ENCODE measurements at places on chromosomes 6 and 20.

DNA sequence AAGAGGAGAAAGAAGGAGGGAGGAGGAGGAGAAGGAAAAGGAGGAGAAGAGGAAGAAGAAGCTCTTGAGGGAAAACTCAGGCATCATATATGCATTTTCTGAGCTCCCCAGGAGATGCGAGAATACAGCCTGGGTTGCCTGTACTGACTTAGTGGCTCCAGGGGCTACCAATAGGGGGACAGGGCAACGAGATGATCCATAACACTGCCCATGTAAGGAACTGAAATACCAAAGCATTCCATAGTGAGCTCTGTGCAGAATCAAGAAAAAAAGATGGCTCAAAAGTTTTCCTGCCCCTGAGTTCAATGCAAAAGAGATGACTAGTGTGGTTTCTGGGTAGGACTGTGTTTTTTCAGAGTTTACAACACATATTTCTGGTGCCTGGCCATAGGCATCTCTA, 258.7 kb downstream of the ALDH8A1 start:
- no peak for DNase-seq

DNA sequence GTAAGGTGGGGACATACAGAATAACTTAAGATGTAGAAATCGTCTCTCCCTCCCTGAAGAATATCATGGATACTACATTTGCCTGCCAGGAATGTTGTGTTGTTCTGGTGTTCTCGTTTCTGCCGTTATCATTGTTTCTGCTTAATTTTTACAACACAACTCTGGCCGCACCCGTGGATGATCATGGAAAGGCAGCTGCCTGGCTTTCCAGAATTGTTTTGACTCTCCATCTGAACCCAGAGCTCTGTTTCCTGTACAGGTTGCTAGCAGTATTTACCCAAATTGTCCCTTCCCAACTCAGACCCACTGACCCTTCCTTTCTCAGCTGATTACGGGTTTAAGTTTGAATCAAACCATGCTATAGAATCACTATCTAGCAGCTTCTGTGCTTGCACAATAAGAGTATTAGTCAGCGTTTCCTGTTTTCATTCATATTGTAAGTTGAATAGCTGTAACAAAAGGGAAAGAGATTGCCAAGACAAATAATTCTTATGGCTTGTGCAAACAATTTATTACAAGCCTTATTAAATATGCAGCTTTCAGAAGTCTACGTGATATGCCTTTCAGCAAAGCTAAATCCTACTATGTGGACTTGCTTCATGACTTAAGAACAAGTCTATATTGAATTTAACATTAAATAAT, 139.0 kb downstream of the MTHFD1L start:
- DNase-seq, result peak; percentile 7

DNA sequence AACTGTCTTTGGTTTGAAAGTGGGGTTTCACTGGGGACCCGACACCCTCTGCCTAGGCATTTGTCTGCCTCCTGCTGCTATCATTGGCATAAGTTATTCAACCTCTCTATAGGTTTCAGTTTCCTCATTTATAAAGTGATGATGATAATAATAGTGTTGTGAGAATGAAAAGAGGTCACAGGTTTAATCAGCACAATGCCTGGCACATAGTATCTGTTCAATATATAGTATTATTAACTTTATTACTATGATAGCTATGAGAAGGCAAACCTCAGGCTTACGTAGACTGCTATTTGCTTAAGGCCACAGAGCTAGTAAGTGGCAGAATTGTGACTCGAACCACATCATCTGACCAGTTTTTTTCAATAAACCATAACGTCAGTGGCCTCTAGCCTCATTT, 256.8 kb downstream of the CDKAL1 start:
- DNase-seq, result no peak

GRCh38 chr6:109687271-109687761, 3.7 kb downstream of the AK9 start:
- DNase-seq, result no peak

DNA sequence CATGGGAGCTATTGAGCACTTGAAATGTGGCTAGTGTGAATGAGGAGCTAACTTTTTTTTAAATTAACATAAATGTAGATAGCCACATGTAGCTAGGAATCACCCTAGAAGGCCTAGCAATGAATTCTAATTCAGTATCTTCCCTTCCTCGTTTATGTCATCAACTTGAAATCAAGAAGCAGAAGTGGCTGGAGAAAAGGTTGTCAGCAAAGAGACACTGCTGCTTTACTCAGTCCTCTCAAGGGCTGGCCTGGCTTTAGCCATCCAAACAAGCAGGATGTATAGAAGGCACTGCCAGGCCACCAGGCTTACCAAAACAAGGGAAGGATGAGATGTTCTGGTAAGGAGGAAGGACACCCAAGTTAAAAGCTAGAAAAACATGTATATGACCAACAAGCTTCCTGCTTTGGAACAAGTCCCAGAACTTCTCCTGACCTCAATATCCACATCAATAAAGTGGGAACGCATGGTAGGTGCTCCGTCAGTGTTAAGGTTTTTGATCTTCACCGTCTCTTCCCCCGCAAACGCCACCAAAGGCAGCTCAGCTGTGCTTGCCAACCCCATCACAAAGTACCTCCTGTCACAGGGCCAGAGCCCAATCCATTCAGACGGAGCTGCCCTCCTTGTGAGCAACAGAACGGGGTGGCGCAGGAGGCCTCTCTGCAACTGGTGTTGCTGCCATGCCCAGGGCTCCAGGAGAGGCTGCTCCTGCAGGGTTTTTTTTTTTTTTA, 235.8 kb upstream of the RIN2 start:
- DNase-seq, result no peak

DNA sequence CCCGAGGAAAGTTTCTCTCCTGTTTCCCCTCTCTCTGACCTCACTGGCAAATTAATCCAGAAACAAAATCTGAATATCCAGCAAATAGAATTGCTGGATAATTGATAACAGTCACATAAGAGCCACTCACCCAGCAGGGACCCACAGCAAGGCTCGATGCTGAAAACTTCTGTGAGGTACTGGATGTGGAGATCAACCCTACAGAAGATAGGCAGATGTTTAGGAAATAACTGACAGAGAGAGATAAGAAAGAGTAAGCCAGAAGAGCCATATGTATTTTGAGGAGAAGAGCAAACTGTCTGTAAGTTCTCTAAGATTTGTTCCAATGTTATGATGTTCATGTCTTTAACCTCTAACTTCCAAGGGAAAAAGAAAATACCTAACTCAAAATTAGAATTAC, 59.7 kb downstream of the PKHD1 start:
- no peak for DNase-seq

DNA sequence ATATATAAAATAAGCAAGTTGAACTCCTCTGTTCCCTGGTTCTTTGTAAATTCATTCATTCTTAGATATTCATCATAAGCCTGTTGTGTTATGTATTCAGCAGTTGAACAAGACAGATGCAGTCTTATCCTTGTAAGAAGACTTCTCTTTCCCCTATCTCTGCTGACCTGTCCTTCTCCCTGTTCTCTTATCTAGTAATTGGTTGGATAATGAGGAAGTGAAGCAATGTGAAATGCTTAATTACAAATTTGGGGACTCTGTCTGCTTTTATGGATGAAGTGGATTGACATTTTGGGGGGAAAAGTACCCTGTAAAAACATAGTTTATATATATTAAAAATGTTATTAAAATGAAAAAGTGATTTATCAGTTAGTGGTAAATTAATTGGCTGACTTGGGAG, 37.0 kb downstream of the CDKAL1 start:
- DNase-seq, result no peak

- DNase-seq, result no peak
Observed at GRCh38 chr20:36784900-36785299, 11.3 kb upstream of the DSN1 start.

- DNase-seq, result no peak
Observed at GRCh38 chr6:119481976-119482375, 132.4 kb upstream of the MAN1A1 start.

DNA sequence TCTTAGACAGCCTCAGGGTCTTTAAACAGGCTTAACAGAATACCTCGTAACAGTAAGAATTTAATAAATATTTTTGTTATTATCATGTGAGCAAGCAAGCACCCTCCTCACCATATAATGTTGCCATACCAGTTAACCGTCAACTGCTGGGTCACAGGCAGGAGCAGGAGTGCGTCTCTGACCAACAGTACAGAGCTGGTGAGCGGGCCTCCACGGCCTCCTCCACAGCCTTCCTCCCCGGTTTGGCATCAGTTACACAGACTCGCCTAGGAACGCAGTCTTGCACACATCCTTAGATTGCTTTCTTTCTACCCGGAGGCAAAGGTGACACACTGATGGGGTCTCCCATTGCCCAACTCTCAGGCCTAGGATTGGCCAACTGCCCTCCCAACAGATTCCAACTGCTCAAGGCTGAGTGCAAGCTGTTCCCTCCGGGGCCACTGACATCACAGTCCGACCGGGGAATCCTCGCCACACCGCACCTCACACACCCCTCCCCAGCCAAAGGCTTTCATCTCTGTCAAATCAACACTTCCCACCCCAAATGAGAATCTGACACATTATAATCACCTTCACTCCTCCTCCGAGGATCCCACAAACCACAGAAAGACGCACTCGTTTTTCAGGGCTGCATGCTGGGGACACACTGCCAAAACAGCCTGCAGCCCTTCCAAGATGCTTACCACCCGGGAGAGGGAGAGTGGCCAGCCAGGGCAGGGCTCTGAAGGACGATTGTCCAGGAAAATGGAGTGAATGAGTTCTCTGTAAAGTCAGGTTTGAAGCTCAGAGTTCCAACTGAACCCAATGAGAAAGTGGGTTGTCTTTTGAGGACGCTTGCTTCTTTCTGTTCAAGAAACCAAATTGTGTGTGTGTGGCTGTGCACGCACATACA, 63.2 kb downstream of the PDE10A start:
- no peak for DNase-seq

- peak; percentile 13 for DNase-seq
Observed at GRCh38 chr20:33415948-33416347, 14.6 kb upstream of the CDK5RAP1 start.

DNA sequence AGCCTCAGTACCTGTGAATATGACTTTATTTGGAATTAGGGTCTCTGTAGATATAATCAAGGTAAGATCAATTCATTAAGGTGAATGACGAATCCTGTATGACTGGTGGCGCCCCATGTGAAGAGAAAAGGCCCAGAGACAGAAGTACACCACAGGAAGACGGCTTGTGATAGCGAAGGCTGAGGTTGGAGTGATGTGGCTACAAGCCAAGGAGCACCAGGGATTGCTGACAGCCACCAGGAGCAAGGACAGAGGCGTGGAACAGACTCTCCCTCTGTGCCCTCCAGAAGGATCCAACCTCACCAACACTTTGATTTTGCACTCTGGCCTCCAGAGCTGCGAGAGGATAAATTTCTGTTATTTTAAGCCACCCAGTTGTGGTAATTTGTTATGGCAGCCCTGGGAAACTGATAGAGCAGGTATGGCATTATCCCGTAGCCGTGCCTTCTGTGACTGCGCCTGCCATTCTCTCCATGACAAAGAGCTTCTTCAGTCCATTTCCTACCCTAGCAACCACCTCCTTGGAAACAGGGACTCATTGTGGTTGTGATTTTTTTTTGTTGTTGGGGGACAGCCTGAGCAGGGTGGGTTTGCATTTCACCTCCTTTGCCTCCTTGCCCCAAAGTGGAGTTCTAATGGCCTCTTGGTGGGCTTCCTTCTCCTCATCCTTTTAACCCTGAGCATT, 29.6 kb downstream of the PTK7 start:
- no peak for DNase-seq

GRCh38 chr20:23086931-23087411, 847 bp upstream of the CD93 start:
- DNase-seq, result no peak

GRCh38 chr6:53107091-53107490, 41.5 kb downstream of the GCM1 start:
- DNase-seq, result no peak

- no peak for DNase-seq
Observed at GRCh38 chr6:127514773-127515227, 4.3 kb downstream of the MTCL3 start.

DNA sequence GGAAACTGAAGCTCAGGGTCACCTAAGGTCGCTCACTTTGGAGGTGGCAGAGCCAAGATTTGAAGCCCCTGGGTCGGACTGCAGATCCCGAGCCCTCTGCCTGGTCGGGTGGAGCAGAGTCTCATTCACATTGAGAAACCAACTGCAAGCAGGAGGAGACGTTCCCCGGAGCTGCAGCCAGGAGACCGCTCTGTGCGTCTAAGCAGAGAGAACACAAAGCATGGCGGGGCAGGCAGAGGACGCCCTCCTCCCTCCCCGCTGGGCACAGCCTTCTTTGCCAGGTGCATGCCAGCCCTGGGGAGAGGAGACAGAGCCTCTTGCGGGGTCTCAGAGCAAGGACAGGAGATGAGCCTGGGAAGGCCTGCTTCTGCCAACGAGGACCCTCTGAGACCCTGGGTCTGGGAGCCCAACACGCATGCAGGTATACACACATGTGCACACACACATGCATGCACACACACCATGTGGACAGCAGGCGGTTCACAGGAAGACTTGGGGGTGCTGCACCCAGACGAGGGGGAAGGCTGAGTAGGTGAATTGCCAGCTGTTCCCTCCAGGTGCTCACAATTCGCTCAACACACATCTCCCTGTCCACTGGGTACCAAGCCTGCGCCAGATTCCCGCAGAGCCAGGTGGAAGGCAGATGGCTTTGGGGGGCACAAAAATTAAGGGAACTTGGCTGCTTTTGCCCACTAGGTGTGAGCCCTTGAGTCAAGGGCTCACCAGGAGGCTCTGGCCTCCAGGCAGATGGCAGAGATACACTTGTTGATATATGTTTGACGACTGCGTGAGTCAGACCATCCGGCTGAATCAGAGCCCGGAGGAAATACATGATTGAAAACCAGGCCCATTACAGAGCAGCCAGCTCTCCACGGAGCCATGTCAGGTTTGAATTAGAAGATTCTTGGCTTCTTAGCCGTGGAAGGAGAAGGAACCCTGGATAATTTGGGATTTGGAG, 5.5 kb upstream of the NTSR1 start:
- DNase-seq, result no peak

GRCh38 chr20:600141-600540, 10.0 kb downstream of the TCF15 start:
- DNase-seq, result no peak

DNA sequence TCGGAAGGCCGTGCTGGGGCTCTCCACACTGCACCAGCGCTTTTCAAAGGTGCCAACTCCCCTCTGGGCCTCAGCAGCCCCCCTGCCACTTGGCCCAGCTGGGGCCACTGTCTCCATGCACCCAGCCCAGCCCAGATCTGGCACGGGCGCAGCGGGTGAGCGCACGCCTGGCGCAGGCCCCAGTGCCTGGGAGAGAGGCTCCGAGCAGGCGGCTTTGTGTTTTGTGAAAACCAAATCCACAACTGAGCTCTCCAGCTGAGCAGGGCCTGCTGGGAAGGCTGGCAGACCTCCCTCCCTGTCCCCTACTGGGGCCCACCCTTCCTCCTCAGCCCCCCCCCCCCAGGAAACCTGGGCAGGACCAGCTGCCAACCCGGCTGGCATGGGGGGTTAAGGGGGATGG, 17.0 kb downstream of the MDGA1 start:
- peak; percentile 87 for DNase-seq

GRCh38 chr6:124978451-124979293, 16.4 kb downstream of the RNF217 start:
- DNase-seq, result no peak

GRCh38 chr6:88919032-88919431, 44.4 kb downstream of the RNGTT start:
- DNase-seq, result no peak

- no peak for DNase-seq
Observed at GRCh38 chr20:50693001-50693400, 1.7 kb upstream of the RIPOR3 start.
